ENCODE measurements at places on chromosomes 1 and 21.

DNA sequence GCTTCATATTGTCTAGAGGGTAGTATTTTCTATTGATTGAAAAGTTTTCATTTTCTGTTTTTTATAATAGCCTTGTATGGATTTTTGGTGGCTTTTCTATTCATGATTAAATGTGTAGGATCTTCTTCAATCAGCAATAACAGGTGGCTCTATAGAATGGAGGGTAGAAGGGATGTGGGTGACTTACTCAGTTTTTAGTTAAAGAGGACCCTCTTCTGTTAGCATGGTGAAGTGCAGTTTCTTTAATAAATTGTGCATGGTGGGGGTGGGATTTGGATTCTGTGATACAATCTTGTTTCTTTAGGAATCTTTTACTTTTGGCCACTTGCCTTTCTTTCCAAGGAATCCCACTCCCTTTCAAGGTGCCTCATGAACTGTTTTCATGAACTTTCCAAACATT lies 64.7 kb downstream of the SLC35A3 start:
- peak; percentile 25 for DNase-seq

DNA sequence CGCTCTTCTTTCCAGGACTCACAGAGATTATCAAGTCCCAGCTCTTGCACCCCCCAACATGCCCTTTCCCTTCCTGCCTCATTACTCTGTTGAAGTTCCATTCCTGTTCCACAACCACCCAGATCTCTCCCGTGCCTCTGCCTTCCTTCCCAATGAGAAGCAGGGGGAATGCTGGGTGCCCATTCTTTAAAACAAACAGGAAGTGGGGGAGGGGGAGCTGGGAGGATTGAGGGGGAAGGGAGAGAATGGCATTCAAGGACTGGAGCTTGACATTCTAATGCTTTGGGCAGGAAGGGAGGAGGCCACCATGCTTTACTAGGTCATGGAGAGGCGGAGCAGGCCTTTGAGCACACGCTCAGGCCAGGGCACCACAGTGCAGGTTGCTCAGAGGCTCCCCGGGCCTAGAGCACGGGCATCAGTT lies 150.3 kb upstream of the IRF2BP2 start:
- no peak for DNase-seq

GRCh38 chr1:22290611-22291010 lies 147.7 kb upstream of the WNT4 start:
- DNase-seq: no peak

DNA sequence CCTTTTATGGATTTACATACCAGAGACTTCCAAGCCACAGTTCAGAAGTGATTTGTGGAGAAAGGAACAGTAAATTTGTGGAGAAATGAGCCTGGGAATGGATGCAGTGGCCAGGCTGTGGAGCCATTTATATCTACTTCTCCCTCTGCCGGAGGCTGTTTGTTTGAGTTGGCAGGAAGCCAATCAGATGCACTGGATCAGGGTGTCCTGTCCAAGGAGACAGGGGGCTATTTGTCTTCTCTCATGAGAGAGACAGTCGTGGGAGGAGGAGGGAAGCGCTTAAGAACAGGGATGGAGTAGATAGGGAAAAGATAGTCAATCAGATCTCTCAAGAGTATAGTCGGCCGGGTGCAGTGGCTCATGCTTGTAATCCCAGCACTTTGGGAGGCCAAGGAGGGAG lies 2.8 kb upstream of the HAPLN2 start:
- no peak for DNase-seq

DNA sequence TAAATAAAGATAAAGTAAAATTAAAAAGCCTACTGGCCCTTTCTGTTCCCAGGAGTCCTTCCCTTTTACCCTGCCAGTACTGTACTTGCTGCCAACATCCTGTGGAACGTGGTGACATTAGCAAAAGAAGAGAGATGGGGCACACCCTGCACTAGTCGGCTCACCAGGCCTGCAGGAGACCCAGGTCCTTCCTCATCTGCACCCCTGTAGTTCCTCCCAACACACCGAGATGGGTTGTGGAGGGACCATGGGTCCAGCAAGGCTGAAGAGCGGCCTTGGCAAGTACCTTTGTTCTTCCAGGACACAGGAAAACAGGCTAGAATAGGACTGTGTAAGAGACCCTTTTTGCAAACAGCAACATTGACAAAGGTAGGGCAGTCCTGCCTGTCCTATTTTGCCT lies 98.7 kb upstream of the TMPRSS2 start:
- DNase-seq: no peak

DNA sequence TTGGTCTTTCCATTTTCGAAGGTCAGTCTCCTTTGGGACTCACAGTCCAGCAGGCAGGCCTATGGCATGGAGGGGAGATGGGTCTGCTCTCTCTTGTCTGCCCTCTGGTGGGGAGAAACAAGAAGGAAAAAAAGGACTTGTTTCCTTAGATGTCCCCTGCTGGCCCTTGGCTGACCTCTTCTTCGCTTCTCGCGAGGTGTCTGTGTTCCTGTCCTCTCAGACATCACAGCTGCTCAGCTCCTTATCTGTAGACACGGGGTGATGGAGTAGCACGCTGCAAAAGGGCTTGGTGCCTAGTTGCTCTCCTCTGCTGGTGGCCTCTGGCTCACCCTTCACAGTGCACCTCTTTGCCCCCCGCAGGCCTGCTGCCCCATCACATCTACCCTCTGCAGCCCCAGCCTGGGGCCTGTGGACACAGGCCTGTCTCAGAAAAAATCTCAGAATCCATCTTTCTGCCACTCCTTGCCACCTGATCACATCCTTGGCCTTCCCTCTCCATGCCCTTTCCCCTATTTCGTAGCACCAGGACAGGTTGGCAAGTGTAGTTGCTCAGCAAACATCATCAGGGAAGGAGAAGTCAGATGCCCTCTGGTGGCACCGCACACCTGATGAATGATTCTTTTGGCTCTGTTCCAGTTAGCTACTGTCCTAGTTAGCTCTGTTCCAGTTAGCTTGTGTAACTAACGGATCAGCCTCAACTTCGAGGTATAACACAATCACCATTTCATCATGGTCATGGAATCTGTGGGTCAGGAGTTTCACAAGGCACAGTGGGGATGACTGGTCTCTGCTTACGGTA lies 18.7 kb upstream of the AK2 start:
- peak; percentile 48 for DNase-seq

DNA sequence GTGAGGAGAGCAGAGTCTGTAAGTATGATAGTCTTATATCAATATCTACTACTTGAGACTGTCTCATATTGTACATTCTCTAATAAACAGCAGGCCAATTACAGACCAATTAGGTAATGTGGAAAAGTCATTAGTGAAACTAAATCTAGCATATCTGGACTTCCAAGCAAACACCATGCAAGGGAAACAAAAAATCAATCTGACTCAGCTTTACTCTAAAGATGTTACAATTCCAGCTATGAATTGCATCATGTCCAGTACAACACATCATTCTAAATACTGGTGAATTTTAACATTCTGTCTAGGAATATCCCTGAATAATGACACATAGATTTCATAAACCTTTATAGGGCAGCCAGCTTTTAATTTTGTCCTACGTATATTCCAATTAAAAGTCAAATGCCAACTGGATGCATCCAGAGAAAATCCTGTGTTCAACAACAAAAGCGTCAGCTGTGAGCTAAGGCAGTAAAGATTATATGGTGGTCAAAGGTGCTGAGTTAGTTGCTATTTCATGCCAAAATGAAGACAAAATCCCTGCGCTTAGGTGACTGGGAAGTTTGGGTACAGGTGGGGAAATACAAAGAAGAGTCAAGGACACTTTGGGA lies 159.3 kb downstream of the TTLL7 start:
- no peak for DNase-seq

DNA sequence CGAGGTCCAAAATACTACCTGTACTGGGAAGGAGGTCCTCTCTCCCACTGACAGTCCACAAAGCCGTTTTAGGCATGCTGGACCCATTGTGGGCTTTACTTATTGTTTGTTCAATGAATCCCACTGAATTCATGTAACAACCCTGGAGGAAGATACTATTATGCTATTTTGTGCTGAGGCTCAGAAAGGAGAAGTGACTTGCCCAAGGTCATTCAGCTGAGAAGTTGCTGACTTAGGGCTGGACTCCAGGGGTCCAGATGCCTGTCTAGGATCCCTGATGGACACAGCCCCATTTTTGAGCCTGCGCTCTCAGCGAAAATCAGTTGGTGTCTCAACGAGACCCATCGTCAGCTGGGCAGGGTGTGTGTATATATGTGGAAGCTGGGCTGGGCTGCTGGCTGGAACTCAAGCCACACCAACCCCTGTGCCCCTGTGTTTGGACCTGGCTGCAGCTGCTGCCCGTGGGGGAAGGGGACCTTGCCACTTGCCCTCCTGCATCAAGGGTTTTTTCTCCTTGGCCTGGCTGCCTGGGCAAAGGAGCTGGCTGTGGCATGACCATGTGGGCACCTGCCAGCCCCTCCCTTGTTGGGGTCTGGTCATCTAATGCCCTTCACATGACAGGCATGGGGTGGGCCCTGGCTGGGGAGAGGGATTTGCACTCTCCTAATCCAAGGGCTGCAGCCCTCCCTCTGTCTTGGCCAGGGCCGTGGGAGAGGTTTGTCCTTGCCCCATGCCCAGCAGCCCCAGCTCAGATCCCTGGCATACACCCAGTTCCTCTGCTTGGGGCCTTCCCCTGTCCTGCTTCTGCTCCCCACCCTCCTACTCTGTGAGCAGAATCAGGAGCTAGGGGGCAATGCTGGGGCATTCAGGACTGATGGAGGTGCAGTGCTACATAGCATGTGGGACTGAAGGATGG lies 15.0 kb downstream of the KCNQ4 start:
- DNase-seq: no peak

GRCh38 chr21:44528634-44528995 lies 11.4 kb downstream of the KRTAP10-1 start:
- DNase-seq: no peak

GRCh38 chr1:155125946-155126555 lies 1.6 kb upstream of the EFNA1 start:
- no peak for DNase-seq

GRCh38 chr1:41862384-41863221 lies 56.1 kb downstream of the HIVEP3 start:
- peak; percentile 8 for DNase-seq

DNA sequence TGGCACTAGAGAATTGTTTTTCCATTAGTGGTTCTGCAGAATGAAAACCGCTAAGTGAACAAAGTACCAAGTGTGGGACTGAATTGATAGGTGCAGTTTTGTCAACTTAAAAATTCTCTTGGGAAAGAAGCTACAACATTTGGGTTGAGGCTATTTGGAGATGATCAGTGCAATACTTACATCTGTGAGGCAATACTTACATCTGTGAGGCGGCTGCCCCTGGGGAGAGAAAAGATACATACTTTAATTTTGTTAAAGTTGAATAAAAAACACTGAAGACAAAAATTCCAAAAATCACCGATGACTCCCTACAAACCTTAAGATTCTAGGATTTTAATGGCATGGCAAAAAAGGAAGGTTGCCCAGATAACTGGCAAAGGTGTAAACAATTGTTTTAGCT lies 1.7 kb downstream of the CFAP410 start:
- DNase-seq: no peak

- no peak for DNase-seq
Measured at GRCh38 chr21:32824950-32825349, 53.4 kb upstream of the PAXBP1 start.

- DNase-seq: no peak
Measured at GRCh38 chr21:46145840-46146691, 9.3 kb downstream of the FTCD start.

DNA sequence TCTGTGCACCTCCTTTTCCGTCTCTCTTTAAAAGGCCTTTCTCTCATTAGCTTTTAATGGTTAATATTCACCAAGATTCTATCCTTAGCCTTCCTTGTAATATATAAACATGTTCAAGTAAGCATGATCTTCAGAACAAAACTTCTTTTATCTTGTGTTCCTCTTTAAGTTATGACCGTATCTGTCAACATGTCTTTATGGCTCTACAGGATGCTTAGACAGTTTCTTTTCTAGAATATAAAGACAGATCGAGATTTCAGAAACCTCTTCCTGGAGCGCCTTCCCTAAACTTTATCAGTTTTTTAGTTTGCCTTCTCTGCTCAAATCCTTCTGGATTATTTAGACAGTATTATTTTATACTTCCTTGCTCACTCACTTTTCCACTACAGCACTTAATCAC lies 7.2 kb downstream of the RO60 start:
- no peak for DNase-seq

DNA sequence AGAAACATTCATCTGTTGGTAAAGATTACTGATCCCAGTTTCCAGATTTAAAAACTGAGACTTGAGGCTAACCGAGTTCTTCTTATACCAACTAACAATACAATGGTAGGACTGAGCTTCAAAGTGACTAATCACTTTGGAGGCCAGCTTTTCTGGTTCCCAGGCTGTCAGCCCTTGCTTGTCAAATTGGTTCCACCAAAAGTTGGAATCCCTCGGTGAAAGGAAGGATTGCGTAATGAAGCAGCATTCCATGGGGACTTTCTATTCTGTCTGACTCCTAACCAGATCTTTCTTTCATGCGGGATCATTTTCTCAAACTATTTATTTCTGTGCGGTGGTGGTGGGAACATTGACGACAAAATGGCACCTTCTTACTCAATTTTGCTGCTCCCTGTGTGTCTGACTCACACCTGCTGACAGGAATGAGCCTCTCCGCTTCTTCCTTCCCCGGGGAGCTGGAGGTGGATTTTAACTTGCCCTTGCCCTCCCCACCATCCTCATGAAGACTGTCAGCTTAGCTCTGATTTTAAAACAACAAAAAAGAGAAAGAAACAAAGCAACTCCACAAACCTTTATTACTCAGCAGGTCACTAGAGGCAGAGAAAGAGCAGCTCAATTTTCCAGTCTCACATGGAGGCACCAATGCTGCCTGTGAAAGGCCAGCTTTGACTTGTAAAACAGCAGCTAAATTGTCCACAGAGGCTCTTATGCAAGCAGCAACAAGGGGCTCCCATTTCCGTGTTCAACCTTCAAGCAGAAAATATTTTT lies 32.9 kb upstream of the RASAL2 start:
- DNase-seq: no peak

DNA sequence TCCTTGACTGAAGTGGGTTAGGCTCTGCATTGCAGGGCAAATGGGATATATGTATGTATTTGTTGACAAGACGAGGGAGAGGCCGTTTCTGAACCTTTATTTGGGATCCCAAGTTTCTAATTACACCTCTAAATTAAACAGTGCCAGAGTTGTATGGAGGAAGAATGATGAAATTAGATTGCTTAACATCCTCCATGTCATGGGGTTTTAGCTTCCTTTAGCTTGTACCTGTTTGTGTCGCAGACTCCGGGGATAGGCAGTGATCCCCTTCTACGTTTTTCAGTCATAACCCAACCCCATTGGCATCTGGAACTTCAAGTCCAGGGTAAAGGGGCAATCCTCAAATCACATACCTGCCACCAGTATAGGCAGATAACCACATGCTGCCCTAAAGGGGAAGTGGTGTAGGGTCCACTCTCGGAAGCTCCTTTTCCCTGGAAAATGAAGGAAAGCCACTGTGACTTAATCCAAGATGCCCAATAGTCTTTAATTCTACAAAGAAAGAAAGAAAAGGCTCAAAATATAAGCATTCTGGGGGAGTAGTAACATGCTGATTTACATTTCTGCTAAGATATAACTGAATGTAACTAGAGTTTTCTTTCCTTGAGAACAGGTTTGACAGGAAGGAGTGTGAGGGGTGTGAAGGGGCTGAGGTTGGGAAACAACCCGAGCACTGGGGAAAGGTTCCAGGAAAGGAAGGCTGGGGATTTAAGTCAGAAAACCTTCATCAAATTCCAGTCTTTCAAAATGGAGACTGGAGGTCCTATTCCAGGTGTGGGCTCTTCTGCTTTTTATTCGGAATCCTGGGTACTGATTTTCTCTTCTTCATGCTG lies 77.6 kb downstream of the RGL1 start:
- DNase-seq: no peak

- no peak for DNase-seq
Measured at GRCh38 chr1:224106568-224107281, 7.2 kb upstream of the FBXO28 start.

Measured in CD4-positive, alpha-beta T cell treated with Interleukin-4 for 4 hours (primary cell).